Epithelial cell of proximal tubule (primary cell): ENCODE measurements at places on chromosomes 1 and 21.

DNA sequence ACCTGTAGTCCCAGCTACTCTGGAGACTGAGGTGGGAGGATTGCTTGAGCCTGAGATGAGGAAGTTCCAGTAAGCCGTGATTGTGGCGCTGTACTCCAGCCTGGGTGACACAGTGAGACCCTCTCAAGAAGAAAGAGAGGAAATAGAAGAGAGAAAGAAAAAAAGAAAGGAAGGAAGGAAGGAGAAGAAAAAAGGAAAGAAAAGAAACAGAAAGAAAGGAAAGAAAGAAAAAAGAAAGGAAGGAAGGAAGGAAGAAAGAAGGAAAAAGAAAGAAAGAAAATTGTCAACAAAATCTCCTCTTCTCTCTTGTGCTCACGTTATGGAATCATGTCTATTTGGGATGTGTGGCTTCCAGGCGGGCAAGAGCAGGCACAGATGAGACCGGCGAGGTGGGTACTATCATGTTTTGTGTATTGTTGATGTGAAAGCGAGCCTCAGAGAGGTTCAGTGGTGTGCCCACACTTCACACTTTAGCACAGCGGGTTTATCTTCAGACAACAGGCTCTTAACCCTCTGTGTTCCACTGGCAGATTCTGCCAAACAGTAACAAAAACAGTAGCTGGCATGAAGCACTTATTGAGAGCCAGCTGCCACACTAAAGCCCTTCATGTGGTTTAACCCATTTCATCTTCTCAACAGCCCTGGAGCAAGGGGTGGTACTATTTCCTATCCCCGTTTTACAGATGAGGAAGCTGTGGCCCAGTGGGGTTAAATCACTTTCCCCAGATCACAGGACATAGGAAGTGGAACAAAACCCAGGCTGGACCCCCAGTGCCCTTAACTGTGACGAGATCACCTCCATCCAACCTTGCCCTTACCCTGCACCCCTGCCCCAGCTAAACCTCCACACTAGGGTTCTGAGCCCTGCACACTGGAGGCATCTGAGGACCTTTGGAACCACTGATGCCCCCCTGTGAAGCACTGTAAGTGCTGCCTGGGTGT, 94.7 kb upstream of the TARDBP start:
- DNase-seq: no peak

GRCh38 chr21:30415993-30416392, 9.7 kb downstream of the KRTAP13-3 start:
- DNase-seq: no peak

GRCh38 chr1:170696591-170697290, 32.8 kb downstream of the PRRX1 start:
- no peak for DNase-seq

DNA sequence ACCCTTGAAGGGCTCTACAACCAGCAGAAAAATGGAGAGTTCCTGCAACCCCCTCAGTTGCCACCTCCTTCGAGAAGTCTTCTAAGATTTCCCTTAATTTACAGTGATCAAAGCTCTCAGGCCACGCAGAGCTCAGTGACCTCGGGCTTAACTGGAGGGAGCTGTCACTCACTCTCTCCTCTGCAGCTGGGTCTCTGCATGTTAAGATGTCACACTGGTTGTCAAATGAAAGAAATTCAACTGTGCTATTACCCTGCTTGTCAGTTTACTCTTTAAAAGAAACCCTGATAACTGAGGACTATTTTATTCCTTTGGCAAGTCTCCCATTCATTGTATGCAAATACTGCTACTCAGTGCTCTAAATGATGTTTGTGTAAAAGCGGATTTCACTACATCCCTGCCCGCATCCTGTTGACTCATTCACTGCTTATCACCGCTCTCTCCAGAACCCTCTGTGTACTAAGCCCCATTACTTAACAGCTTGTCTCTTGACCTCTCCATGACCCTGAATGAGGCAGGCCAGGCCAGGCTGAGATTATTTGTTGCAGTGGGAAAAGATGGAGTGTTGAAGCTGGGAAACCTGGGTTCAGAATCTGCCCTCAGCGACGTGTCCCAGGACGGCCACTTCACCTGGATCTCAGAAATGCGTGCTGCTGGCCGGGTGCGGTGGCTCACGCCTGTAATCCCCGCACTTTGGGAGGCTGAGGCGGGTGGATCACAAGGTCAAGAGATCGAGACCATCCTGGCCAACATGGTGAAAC, 13.7 kb downstream of the DHRS3 start:
- DNase-seq: peak; percentile 87

- peak; percentile 68 for DNase-seq
Observed at GRCh38 chr1:186188004-186188539, 187.0 kb downstream of the TPR start.

- no peak for DNase-seq
Observed at GRCh38 chr1:118934706-118935105, 53.4 kb downstream of the TBX15 start.

DNA sequence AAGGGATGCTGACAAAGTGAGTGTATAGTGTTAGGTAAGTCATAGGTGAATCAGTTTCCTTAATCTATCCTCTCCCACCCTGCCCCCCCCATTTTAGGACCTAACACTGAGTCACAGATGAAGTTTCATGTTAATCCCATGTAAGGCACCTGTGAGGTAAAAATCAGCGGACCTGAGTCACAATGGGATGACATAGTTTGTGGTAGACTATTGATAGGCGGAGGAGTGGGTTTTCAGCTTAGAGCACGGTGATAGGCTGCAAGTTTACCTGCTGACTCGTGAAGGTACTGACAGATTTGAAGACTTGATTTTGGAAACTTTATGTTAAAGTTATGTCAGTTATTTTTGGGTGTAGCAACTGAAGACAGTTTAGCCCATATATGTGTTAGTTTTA, 1.7 kb downstream of the TOR1AIP1 start:
- no peak for DNase-seq

DNA sequence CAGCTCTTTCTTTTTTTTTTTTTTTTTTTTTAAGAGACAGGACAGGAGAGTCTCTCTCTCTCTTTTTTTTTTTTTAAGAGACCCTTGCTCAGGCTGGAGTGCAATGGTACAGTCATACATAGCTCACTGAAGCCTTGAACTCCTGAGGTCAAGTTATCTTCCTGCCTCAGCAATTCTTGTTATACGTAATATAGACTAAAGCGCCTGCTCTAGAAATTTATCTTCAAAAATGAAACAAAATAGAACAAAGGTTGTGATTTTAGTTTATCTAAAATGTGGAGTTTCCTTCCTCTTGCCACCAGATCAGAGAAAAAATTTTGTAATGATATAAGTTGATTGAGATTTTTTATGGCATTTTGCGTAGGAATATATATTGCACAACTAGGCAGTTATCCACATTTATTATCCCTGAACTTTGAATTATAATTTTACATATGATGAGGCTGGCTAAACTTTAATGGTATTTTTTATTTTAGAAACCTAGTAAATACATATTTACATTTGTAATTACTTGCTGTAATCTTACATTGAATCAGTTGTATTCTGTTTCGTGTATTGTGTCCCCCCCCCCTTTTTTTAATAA, 44.2 kb downstream of the MTF2 start:
- no peak for DNase-seq

DNA sequence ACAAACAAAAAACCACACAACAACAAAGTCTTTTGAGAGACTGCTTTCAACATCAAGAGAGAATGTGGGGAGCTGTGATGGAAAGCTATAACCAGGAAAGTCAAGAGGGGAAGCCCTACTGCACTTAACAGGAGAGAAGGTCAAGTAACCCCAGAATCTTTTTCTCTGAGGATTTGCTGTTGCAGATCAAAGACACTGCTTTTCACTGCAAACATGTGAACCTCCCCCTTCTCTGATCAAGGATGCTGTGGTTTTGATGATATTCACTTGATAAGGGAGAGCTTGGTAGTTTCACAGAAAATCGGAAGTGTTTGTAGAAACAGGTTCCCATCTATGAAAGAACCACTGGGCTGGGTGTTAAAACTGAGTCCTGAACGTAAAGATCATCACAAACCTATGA, 4.8 kb downstream of the ETV3 start:
- no peak for DNase-seq

DNA sequence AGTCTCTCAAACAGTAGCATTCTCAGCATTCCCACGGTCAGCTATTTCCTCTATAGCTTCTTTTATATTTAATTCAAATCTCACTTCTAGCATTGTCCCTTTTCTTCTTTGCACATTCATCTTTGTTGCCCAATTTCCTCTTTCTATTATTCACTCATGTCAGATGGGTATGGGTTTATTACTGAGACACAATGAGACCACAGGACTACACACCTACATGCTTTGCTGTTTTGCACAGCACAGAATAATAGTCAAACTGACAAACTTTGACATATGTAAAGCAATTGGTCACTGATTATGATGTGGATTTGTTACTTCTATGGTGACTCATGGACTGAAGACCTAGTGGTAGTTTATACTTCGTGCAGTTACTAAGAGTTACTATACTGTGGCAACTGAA, 5.8 kb upstream of the CD1C start:
- DNase-seq: peak; percentile 44
